ENCODE measurements at places on chromosomes 4 and X.

DNA sequence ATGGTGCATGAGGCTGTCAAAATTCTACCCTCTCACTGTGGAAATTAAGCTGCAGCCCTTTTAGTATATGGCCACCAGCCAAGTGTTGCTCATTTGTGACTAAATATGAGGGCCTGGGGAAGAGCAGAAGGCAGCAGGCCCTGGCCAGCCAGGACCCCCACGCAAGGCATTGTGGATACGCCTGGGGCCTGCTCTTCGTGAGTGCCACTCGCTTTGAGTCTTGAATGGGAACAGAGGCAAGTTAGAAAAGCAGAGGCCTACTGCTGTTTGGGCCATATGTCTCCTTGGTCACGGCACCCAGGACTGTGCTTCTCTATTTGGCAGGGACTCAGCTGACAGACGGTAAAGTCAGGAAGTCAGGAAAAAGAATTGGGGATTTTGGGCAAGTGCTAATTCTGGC, 10.9 kb downstream of the RTL5 start:
- DNase-seq, result no peak

DNA sequence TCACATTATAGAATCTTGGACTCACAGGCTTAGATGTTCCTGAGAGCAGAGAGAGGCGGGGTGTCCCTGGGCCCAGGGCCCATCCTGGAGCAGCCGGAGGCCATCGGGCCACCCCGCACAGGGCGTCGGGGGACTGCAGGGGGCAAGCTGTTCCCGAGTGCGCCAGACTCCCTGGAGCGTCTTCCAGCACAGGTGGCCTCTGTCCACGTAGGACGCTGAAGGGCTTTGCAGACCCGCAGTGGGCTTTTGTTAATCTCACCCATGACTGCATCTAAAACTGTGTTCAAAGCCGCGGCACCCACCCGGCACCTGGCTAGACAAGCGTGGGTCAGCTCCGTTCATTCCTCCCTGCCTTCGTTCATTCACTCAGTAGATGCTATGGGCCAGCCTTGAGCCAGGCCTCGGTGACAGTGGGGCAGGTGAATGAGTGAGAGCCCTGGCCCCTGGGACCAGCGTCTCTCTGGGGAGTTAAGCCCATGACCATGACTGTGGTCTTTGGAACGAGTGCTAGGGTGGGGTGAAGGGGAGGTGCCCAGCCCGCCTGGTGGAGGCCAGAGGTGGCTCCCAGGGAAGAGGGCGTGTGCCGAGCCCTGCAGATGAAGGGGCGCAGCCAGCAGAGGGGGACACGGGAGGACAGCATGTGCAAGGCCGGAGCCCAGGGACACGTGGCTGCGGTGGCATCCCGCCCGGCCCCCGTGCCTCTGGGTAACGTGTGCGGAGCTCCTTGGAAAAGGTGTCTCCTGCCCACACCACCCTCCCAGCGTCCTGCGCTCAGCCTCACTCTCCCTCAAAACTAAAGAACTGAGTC, 98.3 kb downstream of the HMX1 start:
- DNase-seq, result no peak

- no peak for DNase-seq
Measured at GRCh38 chr4:1842339-1842895, 13.5 kb downstream of the LETM1 start.

DNA sequence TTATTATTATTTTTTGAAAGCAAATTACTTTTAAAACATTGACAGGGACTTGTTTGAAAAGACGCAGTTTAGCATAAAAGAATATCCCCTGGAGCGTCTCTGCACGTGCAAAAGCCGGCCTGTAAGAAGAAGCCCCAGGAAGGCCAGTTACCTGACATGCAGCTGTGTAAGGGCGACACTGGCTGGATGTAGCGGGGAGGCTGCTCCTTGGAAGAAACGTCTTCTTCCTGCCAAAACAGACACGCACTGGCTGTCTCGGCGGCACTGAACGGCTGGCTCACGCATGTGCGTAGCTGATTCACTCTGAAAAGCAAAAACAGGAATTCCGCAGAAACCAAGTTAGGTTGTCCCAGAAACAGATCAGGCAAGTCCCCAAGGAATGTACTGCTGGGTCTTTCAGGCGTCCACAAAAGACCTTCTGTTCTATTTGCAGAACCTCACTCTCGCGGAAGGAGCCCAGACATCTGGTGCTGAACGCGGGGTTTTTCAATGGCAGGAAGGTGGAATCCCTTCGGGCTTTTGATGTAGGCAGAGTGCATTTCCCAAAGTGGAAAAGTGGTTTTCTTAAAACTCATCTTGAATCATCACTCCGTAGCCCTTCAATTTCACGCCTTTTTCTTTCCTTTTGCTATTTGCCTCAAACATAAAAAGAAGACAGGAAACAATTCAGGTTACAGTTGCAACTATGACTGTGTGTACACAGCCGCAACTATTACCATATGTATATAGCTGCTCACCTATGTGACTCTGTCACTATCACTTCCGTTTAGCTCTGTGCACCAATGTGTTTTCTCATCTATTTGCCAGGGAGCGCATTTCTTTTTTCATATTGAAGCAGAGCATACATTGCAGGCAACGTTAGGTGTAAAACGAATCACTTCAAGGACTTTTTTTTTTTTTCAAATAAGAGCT, 38.1 kb upstream of the ARSH start:
- DNase-seq, result no peak

GRCh38 chrX:150649096-150649870, 43.9 kb upstream of the MTMR1 start:
- no peak for DNase-seq

DNA sequence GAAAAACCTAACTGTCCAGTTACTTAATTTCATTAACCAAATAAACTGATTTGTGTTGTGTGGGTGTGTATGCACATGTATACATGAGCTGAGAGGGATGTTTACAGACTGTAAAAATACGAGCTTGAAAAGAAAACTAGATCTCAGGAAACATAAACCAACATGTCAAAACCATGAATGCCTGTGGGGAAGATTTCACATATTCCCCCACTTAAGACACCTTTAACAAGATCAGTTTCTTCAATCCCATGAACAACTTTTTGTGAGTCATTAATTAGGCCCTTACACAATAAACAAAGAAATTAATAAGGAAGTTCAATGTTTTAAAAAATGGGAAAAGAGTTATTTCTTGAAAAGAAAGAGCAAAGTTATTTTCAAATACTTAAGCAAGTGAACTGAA, 170.8 kb downstream of the ZNF674 start:
- DNase-seq, result no peak

DNA sequence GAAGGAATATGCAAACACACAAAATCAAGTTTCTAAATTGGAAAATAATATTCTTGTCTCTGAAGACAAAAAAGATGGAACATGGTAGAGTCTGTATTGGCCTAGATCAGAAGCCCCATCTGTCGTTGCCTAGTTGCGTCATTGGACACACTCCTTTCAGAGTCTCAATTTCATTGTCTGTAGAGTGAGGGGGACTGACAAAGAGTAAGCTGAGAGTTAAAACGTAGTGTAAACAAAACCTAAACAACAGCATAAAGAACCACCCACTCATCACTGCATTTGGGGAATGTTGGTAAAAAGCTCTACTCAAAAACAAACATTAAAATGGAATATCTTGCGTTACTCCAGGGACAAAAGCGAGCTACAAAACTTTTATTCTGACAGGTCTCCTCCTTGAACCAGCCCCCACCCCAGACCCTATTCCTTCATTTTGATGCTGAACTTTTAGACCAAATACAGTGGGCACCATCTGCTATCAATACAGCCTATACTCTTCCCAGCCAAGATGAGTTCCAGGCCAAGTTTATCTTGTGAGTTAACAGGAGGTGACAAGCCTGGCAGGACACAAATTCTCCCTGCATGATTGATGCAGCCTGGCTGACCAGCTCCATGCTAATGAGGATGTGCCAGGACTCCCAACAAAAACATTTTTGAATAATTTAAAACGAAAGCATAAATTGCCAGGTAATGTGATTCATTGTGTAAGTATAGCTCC, 125.2 kb downstream of the COL25A1 start:
- DNase-seq, result no peak

- DNase-seq, result no peak
Measured at GRCh38 chrX:106780264-106780663, 22.2 kb upstream of the TBC1D8B start.

DNA sequence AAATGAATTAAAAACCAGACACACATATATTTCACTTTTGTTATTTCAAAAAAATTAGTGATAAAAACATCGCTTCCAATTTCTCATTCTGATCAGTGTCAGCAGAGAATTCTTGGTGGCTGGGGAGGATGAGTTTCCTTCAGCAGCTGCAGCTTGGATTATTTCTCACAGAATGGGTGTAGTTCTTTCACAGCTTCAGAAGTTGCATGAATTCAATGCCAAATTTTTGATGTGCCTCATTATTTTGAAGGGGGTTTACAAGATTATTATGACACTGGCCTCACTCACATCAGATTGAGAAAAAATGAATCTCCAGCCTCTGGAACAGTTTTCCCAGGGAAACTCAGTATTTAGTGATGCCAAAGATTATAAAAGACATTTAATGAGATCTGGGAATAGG, 184.9 kb upstream of the WDFY3 start:
- no peak for DNase-seq

- DNase-seq, result no peak
Measured at GRCh38 chrX:15500497-15500966, at the start of gene BMX. BMX (plus strand) TSS chrX:15500807; CDS start chrX:15508354, 7,547 bp downstream.

GRCh38 chrX:28347476-28347875, 239.8 kb upstream of the IL1RAPL1 start:
- no peak for DNase-seq

- DNase-seq, result peak; percentile 4
Measured at GRCh38 chr4:180664766-180665368, 1578.3 kb upstream of the TENM3 start.

GRCh38 chr4:76716658-76717057, 181.3 kb downstream of the SOWAHB start:
- DNase-seq, result no peak

- DNase-seq, result no peak
Measured at GRCh38 chr4:133424605-133425004, 275.5 kb downstream of the PCDH10 start.

- no peak for DNase-seq
Measured at GRCh38 chr4:78568640-78569305, 17.2 kb downstream of the ANXA3 start.

- DNase-seq, result no peak
Measured at GRCh38 chr4:24995346-24995919, 35.3 kb downstream of the LGI2 start.

DNA sequence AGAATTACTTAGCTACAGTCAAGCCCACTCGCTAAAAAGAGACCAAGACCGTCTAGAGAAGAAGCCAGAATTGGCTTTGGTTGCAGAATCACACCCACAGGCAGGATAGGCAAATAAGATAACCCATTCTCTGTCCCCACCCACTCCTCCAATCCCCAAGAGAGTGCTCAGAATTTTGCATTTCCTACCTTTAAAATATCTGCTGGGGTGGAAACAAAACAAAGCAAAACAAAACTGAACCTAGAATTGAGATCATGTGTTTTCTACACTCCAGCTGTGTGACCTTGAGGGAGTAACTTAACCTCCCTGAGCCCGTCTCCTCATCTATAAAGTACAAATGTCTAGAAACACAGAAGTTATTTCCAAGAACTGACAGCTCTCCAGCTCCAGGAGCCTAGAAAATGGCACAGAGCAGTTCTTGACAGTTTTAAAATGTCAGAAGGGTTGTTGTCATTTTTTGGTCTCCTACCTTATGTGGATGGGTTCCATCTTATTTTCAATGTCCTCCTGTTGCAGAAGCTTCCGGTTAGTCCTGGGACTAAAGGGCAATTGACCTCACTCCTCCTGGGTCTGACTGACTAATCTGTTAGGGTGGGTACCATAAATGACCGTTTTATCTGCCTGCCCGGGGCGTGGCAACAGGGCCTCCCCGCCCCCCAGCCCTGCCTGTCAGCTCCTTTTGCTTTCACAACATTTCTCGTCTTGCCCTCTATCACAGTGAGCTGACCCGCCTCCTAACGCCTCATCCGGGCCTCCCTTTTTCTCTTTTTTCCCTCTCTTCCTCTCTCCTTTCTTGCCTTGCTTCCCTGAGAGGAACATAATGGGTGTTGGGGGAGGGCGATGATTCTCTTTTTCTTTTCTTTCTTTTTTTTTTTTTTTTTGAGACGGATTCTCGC, 114.0 kb downstream of the RBM47 start:
- DNase-seq, result no peak

DNA sequence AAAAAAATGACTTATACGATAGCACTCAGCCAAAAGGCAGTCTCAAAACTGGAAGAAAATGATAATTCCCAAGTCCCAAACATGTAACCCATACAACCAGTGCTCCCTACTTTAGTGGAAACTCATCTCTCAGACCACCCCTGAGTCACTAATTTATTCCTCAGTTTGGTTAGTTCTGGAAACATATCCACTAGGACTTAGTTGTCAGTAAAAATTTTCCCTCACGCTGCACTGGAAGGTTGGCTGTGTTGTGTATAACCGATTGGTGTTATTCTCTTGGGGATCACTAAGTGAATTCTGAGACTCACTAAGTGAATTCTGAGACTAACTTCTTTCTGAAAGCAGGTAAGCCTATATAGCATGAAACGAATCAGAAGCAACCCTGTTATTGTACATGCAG, 48.5 kb upstream of the GAB1 start:
- DNase-seq, result no peak

- DNase-seq, result no peak
Measured at GRCh38 chrX:12245650-12246645, 107.7 kb downstream of the FRMPD4 start.

DNA sequence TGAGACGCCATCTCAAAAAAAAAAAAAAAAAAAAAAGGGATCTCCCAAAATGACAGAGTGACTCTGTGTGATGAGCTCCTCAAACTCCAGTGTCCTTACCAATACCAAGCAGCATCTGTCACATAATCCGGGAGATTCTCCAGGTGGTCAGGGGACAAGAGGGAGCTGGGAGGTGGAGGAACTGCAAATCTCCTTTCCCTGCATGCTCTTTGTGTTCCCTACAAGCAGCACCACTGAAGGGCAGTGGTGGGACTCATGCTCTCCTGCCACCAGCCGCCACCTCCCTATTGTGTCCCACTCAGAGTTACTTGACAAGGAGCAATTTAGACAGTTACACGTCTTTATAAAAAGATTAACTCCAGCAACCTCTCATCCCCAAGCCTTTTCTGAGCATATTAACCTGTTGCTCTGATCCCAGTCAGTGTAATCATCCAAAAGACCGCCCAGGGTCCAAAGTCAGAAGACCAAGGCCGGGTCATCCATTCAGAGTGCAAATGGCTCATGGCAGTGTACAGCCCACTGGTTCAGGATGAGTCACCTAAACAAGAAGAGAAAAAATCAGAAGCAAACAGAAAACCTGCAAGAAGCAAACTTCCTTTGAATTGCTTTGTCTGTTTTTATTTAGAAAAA, 23.6 kb downstream of the MGST2 start:
- no peak for DNase-seq

DNA sequence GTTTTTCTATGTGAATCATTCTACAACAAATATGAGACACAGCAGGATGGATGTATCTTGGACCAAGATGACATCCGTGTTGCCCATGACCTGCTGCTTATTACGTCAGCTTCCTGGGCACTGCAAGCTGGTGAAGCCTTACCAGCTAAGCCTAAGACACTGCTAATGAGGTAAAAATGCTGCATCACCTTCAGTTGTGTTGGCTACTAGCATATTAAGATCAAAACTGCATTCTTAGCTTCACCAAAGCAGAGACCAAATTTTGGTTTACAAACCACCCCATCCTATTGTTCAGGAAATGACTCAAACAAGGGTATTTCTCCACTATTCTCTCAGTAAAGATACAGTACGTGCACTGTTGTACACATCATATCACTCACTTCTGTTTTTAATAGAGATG, 50.3 kb downstream of the MAML3 start:
- DNase-seq, result no peak

- no peak for DNase-seq
Measured at GRCh38 chrX:43505769-43506168, 150.3 kb upstream of the MAOA start.

Data from stimulated activated CD4-positive, alpha-beta T cell treated with anti-CD3 and anti-CD28 coated beads, Interleukin-1b, Interleukin-23, amount 100 ng/mL, for 1 hour (primary cell).